ENCODE measurements at places on chromosomes 2 and 18.

DNA sequence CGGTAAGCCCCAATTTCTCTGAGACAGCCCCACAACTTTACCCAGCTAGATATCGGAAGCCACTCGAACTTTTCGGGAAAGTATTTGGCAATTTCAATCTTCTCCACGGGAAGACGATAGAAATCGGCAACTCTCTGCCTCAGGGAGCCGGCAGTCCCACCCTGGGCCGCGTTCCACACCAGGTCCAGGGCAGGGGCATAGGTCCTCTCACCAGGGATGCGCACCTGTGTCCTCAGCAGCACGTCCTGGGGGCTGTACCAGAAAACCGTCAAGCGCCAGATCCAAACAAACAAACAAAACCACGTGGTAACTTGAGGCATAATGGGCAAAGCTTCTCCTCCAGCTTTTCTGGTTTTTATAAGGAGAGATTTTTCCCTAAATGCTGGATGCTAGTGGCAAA, 80.9 kb downstream of the USP40 start:
- no peak for DNase-seq

DNA sequence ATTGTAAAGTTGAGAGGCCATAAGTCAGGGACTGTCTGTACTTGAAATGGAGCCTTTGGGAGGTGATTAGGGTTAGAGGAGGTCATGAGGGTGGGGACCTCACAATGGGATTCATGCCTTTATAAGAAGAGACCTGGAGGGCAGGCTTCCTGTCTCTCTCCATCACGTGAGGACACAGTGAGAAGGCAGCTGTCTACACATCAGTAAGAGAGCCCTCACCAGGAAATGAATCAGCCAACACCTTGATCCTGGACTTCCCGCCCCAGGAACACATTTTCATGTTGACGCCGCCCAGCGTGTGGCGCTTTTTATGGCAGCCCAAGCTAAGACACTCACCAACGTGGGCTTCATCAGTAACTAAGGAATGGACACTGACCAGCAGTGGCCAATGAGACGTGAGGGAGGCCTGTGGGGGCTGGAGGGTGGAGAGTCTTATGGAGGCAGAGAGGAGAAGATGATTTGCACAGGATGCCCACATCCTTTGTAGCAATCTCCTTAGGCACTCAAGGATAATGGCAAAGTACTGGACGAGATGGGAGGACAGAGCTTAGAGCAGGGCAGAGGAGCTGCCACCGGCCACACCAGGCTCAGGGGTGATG, 162.7 kb downstream of the EIPR1 start:
- no peak for DNase-seq

DNA sequence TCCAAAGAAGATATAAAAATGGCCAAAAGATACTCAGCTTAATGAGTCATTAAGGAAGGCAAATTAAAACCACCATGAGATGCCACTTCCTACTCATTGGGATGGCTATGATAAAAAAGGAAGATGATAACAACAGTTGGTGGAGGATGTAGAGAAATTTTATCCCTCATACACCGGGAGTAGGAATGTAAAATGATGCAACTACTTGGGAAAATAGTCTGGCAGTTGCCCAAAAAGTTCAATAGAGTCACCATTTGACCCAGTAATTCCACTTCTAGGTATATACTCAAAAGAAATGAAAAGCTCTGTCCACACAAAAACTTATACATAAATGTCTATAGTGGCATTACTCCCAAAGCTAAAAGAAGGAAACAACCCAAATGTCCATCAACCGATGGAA, 10.1 kb upstream of the SULT1C2 start:
- DNase-seq = no peak

DNA sequence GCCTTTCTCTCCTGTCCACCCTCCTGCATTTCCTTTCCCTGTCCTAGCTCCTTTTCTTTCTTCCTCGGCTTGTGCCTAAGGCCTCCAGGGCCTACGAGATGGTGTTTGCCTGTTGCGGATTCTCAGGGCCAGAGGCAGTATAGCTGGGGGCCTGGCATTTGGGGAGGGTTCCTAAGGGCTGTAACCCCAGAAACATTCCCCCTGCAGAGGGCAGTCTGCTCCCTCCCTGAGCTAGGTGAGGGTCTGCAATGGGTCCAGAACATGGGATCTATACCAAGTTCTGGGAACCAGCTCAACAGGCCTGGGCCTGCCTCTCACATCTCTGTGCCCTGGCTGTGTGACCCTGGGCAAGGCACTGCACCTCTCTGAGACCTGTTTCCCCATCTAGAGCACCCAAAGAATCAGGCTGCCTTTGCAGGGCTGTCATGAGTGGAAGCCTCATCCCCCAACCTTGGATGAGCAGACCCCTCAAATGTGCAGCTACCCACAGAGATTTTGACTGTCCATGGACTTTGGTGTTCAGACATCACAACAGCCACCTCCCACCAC, 97.5 kb downstream of the GLI2 start:
- no peak for DNase-seq

- no peak for DNase-seq
These were observed 18.4 kb upstream of the TCF7L1 start for GRCh38 chr2:85114586-85115330.

DNA sequence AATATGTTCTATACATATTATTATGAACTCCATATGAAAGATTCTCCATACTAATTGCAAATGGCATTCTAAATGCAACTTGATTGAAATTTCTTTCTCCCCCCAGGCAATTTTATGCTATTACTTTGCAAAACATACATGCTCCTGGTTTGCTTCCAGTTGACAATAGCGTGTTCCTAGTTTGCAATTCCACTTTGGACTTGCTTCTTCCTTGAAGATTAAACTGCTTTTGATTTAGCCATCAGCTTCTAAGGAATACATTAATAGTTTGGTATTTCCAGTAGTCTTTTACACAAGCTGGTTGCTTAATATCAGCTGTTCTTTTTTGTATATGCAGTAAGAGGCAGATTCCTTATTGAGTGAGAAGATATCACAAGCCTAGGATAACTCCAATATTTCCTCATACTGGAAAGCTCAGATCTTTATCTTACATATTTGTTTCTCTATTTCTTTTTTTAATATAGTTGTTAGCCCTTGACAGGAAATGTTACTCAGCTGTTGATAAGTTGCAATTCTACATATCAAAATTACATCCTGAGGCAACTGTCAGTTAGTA, 1941.7 kb upstream of the LRRTM1 start:
- no peak for DNase-seq

GRCh38 chr2:203709416-203710040, 3.1 kb downstream of the CD28 start:
- DNase-seq = no peak

DNA sequence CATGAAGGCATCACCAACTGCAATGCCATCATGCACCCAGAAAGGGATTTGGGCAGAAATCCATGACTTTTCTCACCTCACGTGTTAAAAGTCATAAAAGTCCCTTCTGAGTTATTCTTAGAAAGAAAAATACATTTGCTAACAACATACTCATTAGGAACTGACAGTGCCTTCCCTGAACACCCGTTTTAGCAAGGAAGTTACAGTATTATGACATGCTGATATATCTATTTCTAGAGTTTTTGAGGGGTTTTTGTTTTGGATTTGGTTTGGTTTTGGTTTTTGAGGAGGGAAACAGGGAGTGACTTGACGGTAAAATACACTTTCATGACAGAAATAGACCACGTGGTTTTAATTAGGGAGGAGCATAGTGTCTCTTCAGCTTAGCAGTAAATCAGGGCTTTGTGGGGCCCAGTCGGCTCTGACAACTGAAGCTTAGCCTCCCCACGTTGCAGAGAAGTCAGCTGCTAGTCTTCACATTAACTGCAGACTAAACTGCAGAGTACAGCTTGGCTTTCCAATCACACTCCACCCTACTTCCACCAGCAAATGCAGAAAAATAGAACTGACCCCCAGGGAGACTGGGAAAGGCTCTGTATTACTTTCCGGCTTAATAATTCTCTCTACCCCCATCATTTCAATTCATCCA, 141.4 kb downstream of the FAM124B start:
- no peak for DNase-seq

DNA sequence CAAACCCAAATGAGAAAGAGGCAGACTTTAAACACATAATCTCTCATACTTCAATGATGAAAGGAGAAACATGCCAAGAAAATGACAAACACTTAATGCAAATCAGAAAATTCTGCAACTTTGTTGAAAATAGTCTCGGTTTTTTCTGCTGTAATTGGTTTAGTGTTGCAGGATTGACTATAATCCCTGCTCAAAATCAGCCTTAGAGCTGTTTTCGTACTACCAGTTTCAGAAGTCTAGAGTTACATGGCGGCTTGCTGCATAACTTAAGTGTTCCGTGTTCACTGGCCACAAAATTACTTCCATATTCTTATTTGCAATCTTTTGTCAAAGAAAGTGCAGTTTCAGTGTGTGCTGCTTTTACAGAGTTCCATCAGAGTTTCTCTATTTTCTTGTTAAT, 48.9 kb upstream of the ITGAV start:
- no peak for DNase-seq

- DNase-seq = no peak
These were observed 3.2 kb downstream of the KLHL14 start for GRCh38 chr18:32769586-32770053.

DNA sequence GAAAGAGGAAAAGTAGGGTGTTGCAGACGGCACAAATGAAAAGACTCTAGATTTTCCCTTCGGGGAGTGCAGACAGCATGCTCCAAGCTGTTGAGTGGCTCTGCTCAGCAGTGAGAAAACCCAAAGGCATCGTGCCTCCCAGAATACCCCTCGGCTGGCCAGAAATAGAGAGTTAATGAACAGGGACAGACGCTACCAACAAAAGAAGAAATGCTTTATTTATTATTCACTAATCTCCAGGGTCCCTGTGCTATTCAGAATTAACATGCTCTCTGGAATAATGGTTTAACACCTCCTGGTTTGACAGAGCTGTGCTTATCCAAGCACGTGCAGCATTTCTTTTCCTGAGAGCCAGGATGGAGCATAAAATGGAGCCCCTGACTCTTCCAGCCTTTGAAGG, 82.3 kb downstream of the AQP4 start:
- DNase-seq = no peak

GRCh38 chr2:231617059-231617926, 24.6 kb downstream of the TEX44 start:
- no peak for DNase-seq

DNA sequence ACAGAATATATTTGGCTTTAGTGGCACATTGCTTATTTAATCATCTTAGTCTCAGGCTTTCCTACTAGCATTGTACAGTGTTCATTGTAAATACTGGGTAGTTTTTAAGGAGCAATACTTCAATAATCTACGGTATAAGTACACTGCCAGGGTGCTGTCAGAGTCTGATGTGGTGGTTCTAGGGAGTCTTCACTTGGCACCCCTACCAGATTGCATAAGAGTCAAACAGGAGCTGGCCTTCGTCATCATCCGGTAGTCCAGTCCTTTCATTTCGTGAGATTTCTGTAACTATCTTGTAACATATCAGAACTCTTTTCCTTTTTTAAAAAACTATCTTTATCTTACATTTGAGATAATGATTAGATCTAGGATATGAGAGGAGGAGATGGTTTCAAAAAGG, 91.1 kb downstream of the ZNF532 start:
- DNase-seq = no peak

- DNase-seq = no peak
These were observed 298.8 kb downstream of the FIGN start for GRCh38 chr2:163436963-163437362.

DNA sequence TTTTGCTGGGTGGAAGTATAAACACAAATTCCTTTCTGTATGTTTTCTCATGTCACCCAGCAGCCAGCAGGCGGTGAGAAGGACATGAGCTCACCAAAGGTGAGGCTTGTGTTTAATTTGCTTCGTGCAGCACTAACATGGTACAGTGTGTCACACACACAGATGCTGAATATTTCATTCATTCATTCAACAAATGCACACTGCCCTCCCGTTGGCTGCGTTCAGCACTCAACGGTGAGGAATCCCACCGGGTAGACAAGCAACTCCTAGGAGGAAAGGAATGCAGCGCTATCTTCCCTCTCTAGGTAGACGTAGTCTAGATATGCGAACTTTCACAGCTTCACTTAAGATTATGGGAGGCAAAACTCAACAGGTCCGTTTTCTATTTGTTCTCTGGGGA, 85.1 kb downstream of the LONRF2 start:
- DNase-seq = no peak

DNA sequence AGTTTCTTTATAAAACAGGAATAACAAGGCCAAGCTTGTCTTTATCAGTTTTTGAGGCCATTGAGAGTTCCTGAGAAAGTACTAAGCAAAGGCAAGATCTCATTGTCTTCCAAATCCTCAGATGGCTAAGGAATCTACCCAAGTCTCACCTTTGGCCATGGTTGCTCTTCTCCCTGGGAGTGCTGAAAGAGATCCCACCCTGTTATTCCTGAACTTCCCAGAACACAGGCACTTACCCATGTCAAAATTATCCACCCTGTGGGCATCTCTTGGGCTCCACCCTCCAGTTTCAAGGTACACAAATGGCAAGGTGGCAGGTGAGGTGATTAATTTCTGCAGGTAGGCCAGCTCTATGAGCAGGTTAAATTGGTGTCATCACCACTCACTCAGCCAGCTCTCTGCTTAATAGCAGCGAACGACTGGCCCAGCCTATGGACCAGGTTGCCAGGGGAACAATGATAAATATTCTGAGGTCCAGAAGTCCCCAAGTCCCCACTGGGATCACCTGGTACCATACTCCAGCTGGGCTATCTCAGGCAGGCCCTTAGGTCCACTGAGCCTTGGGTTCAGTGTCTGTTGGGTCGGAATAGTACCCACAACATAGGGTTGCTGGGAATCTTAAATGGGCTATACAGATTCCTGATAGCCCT, 2.3 kb upstream of the SPRED2 start:
- DNase-seq = no peak

- no peak for DNase-seq
These were observed 10.4 kb downstream of the SLC19A3 start for GRCh38 chr2:227707390-227707789.

DNA sequence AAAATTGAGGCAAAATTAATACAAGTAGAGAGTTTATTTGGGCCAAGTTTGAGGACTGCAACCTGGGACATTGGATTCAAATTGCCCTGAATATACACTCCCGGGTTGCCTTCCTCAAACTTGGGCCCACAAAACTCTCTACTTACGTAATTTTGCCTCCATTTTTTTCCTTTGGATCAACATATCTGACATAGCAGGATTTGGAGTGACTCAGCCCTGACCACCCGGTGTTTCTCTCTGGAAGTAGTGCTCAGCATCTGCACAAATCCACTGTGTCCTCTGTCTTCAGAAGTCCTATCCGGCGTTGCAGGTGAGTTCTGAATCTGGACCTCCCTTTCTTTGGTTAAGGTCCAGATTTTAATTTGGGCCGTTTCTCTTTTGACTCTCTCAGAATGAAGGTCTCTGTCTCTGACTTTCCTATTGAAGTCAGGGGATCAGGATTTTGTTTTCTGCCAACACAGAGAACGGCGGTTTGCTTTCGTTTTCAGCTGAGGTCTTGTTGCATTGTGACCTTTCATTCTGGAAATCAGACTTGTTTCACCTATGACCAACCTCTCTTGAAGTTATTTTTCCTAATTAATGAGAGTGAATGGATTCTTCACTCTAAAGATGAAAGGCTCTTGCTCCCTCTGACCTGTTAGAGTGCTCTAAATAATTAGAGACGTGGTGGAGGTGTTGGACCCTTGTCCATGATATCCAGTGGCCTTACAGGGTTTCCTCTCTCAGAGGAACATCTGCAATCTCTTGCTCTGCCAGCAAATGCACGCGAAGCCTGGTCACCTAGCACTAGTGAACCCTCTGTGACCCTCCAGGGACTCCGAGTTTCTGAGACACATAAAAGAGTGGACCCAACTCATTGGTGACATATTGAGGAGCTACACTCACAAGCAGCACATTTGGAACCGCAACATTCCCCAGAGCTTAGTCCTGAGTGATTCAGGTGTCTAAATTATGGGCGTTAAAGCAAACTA, 13.6 kb downstream of the TCF23 start:
- DNase-seq = no peak

GRCh38 chr2:97798416-97798815, 85.0 kb downstream of the ZAP70 start:
- no peak for DNase-seq

GRCh38 chr2:37344453-37345361, at the start of gene QPCT:
QPCT (plus strand) TSS chr2:37344630; CDS start chr2:37344732, 102 bp downstream.
- DNase-seq = no peak
